NCI-H446 (cell line): ENCODE measurements at places on chromosomes 11 and 22.

DNA sequence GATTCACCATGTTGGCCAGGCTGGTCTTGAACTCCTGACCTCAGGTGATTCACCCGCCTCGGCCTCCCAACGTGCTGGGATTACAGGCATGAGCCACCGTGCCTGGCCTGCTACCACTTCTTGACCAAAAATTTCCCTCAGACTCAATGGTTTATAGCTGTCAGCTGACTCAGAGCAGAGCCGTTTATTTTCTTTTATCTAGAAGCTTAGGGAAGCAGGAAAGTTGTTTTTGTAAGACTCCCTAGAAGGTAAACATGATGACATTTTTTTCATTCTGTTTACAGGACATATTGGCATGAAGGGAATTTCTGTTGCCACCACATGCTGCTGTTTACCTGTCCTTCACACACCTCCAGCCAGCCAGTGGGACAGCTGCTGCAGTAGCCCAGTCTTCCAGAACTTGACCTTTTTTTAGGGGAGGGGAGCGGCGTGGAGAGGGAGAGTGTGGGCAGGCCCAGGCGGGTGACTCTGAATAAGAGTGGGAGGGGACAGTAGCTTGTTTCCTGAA is 56.1 kb upstream of the PTPRJ start:
- DNase-seq = no peak

- DNase-seq = no peak
Observed at GRCh38 chr11:788009-788640, 1.8 kb downstream of the CEND1 start.

GRCh38 chr11:19208181-19208580 is 6.4 kb upstream of the CSRP3 start:
- no peak for DNase-seq

- no peak for DNase-seq
Observed at GRCh38 chr11:86440305-86440716, 65.6 kb downstream of the CCDC81 start.

- DNase-seq = no peak
Observed at GRCh38 chr11:129427816-129428406, 52.3 kb downstream of the BARX2 start.

GRCh38 chr22:20106205-20106848 is 9.6 kb upstream of the RANBP1 start:
- no peak for DNase-seq

- DNase-seq = no peak
Observed at GRCh38 chr11:45677770-45678512, 12.5 kb upstream of the CHST1 start.

- no peak for DNase-seq
Observed at GRCh38 chr11:6497069-6497839, at the start of gene DNHD1. Gene DNHD1 (plus strand): TSS chr11:6497280. CDS start chr11:6498216, 936 bp downstream.
